ENCODE measurements at places on chromosomes 4 and X.

GRCh38 chr4:143375326-143376073, 38.8 kb downstream of the GAB1 start:
- DNase-seq = no peak

DNA sequence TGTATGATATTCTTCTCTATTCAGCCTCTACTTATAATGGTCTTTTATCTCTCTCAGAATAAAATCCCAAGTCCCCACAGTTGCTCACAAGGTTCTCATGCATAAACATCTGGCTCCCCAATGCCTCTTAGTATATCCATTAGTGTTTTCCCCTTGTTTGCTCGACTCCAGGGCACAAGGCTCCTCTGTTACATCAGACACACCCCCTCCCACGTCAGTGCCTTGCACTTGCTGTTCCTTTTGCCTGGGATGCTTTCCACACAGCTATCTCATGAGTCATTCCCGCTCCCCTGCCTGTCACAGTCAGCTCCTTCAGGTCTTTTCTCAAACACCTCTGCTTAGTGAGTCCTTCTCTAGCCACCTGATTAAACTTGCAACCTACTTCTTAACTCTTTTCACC, 260.2 kb downstream of the IL1RAPL1 start:
- DNase-seq = no peak

DNA sequence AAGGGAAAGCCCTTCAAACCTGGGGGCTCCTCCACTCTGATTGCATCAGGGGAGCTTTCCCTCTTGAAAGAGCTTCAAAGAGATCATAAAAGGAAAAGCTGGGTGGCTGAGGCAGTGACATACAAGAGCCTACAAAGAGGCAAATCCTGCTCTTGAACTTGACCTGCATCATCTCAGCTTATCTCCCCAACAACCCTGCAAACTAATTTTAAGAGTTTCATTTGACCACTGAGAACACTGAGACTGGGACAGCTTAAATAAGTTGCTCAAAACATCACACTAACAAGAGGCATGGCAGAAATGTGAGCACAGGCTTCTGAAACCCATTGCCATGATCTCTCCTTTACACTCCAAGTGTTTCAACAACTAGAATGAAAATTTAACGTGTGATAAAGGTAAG, 101.6 kb upstream of the PPARGC1A start:
- no peak for DNase-seq

DNA sequence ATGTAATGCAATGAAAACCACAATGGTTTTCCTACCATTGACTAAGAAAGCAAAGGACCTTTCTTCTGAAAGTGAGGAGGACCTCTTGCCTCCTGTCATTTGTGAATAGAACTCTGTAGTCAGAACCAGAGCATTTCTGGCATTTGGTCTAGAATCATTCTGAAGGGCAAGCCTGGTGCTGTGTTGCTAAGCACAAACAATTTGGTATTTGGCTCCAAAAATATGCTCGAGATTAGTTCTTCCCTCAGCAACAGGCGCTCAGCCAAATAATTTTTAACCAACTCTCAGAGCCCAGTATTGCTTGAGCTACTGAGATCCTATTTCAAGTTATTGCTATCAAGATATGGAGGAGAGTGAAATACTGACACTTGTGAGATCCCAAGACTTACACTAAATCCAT, 71.0 kb downstream of the SNCA start:
- peak; percentile 81 for DNase-seq

- no peak for DNase-seq
Observed at GRCh38 chr4:170400361-170400760, 310.6 kb upstream of the AADAT start.

- DNase-seq = no peak
Observed at GRCh38 chrX:9797384-9798360, 11.4 kb downstream of the SHROOM2 start.

DNA sequence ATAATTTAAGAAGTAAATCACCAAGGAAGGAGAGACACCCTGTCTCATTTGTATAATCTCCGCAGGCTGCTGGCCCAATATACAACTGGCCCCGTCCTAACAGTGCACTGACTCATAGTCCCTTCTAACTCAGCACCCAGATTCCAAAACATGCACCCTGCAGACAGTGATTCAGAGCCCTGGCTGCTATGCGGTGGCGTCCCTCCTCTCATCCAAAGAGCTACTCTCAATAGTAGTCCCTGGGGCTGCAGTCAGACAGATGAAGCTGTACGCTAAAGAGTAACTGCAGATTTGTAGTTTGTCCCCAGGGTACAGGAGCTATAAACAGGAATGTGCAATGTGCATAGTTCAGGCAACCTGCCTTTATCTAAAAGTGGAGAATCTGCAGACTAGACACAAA, 23.0 kb downstream of the GABRA3 start:
- DNase-seq = no peak

GRCh38 chr4:180098586-180098985, 2144.6 kb upstream of the TENM3 start:
- DNase-seq = no peak

- no peak for DNase-seq
Observed at GRCh38 chr4:157204634-157205244, 15.8 kb upstream of the GRIA2 start.

DNA sequence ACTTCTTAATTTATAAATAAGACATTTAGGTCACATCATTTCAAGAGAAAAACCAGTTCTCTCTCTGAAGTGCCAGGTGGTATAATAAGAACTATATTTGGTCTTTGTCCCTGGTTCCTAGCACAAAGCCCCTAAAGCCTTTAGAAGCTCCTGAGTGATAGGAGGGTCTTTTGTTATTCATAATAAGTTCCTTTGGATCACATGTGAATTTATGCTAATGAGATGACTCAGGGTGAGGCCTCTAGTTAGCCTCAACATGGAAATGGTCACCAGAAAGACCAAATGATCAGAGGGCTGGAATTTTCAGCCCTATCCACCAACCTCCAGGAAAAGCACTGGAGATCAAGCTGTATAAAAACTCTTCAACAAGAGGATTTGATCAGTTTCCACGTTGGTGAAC, 68.1 kb upstream of the BLTP1 start:
- DNase-seq = no peak

DNA sequence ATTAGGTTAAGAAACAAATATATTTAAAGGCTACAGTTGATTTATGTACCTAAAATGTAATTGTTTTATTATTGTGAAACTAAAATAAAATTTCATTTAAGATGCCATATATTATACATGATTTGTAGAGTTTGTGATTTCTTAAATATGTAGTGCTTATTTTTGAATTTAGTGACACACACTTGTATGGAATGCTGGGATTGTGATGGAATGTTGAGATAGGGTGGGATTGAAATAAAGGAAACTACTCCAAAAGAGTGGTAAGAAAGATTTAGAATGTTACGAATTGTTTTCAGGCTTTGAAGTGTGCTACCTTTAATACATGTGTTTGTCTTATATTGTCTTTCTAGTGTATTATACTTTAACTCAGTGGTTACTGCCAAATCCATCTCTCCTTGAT, 330.3 kb upstream of the PITX2 start:
- DNase-seq = no peak

DNA sequence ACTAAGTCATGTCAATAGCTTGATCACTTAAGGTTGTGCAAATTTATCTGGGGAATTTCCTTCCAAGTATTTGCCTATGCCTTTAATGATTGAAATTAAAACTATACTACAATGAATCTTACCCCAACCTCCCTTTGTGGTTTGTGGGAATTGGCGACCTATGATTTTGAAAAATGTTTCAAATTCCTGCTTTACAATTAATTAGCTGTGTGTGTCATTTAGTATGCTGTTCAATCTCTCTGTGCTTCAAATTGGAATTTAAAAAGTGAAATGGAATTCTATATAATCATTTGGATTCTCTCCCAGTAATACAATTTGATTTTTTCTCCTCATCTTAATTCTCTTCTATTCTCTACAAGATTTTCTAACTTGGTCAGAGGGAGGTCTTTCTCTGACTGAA, 2319.5 kb downstream of the ARAP2 start:
- DNase-seq = no peak

GRCh38 chr4:2339458-2340271, 77.8 kb upstream of the MXD4 start:
- DNase-seq = no peak

- DNase-seq = no peak
Observed at GRCh38 chrX:63713526-63713925, 71.5 kb downstream of the ARHGEF9 start.

DNA sequence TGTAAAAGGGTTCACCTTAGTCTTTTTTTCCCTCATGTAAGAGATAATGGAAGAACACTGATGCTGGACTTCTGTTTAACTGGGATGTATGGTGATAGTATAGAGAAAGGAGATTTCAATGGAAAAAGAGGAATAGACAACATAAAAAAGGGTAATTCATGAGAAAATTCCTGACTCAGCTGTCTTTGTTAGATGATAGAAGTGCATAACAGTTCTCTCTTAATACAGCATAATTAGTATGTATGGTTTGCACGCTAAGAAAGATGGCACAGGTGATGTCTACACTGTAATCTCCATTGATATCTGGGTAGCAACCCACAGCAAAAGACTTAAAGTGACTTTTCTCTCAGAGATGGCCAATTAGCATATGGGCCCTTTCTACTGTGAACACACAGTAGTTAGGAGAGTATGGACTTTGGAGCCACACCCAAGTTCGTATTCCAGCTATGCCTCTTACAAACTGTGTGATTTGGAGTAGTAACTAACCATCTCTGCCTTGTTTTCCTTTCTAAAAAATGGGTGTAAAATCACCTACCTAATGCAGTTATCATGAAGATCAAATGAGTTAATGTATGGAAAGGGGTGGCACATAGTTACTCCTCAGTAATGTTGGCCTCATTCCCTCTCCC, 149.3 kb downstream of the PDE5A start:
- no peak for DNase-seq

GRCh38 chr4:172202480-172203076, 389.4 kb downstream of the GALNTL6 start:
- DNase-seq = peak; percentile 8

- DNase-seq = no peak
Observed at GRCh38 chr4:81003597-81004111, 26.9 kb upstream of the BMP3 start.

- DNase-seq = no peak
Observed at GRCh38 chrX:17944833-17945497, 83.9 kb upstream of the RAI2 start.

DNA sequence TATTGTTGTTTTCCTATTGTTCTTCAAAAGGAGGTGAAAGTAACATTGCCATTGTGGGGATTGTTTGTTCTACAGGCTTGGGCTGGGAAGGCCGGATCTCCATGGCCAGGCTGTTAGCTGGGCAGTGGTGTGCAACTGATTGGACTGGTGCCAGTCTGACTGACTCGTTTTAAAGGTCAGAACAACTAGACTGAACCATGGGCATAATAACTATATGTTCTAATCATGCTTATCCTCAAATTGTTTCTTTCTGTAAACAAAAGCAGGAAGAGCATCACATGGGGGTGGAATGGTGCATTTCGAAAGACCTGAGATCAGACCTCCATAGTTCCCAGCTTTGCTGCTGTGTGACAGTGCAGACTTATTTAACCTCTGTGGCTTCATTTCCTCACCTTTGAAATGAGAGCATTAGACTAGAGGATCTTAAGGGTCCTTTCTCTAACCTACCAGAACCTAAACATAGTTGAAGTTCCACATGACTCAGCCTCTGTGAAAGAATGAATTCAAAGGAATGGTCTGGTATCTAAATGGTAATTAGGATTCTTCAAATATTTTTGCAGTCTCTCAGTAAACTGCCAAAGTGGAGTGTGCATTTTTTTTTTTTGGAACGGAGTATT, 66.7 kb upstream of the PGRMC2 start:
- DNase-seq = no peak

GRCh38 chrX:41695426-41695825, 6.7 kb downstream of the GPR34 start:
- DNase-seq = no peak

- no peak for DNase-seq
Observed at GRCh38 chr4:7390906-7391636, 43.7 kb downstream of the PSAPL1 start.

DNA sequence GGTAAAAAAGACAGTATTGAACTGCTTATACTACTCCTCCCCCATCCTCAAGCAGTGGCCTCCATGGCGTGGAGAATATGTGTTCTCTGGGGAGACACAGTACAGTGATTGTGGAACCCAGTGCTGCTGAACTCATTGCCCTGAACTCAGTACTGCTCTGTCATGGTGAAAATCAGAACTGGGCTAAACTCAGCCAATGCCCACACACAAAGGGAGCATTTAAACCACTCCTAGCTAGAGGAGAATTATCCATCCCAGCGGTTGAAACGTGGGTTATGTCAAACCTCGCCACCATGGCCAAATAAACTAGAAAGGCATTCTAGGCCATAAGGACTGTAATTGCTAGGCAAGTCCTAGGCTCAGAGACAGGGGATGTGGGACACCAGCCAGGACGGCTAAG, 131.8 kb downstream of the SPOCK3 start:
- DNase-seq = no peak

DNA sequence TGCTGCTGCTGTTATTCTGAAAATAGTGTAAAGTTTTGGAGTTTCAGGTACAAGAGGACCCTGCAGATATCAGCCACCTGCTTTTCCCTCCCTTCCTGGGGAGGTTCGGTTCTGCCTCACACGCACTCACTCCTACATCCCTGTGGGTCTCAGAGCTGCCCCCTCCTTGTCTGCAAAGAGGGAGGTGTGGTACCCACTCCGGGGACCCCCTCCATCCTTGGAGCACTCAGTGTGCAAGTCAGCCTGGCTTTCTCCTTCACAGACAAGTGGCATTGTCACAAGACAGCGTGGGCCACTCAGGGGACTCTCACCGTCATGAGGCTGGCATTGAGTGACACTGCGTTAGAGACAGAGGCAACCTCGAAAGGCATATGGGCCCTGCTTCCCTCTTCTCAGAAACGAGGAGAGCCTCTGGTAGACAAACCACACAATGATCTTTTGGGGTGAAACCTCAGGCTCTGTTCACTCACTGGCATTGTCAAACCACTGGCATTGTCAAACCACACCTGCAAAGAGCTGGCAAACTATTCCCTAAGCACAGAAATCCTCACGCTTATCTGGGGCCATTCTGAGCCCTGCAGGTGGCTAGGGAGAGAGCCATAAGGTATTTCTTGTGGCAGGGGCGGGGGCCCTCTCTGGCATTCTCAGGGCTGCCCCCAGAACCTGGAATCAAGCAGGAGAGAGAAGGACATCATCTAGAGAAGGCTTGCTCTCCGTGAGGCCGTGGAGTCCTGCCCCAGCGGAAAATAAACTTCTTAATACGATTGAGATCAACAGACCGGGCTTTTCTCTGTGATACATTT, 285.0 kb downstream of the SHOX start:
- no peak for DNase-seq

- DNase-seq = no peak
Observed at GRCh38 chrX:12021698-12022097, 116.6 kb upstream of the FRMPD4 start.

DNA sequence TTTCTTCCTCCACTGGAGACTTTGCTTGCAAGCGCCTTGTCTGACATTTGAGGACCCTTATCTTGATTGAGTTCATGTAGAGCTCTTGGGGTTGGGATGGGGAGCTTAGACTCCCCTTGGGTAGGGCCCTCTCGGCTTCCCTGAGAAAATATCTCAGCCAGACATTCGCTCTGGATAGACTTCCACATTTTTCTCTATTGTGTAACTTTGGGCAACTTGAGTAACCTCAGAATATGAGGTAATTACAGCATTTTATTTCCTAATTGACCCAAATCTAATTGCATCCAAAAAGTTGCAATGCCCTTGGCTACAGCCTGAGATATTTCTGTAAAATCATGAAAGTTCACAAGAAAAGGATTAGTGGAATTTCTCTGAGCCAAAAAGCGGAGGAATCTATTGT, 102.8 kb upstream of the MXRA5 start:
- no peak for DNase-seq

GRCh38 chrX:31374786-31375185, 302.9 kb upstream of the FTHL17 start:
- DNase-seq = no peak

GRCh38 chr4:52751487-52751911, 274 bp upstream of the ERVMER34-1 start:
- DNase-seq = no peak

Measured in amniotic stem cell (primary cell).